Activated CD4-positive, alpha-beta T cell treated with anti-CD3 and anti-CD28 coated beads, Interleukin-2, amount 10 ng/mL, durations not matched to agents 7 days and 5 days (primary cell): ENCODE measurements at places on chromosomes 3 and 15. TPM values are rescaled to one million over a fixed set of nuclear protein-coding genes. Genes with fewer than 3 reads are reported as not detected.

DNA sequence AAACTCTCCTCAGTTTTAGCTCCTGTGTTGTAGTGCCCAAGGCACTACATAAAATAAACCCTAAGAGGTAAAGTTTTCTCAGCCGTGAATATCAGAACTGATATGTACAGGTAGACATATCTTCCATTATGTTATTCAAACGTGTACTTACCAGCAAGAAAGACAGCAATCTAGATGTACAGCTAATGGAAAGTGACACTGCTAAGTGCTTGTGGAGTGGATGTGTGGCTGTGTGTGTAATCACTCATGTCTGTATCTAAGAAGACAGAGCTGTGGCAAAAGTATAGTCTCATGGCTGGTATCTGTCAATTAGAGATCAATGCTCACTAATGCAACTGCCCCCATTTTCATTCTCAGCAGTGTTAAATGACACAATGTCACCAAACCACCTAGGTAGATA, 101.3 kb downstream of the FMN1 start:
- DNase-seq, result no peak

- no peak for DNase-seq
These were observed 16.7 kb upstream of the EIF1B start for GRCh38 chr3:40292637-40293349.

DNA sequence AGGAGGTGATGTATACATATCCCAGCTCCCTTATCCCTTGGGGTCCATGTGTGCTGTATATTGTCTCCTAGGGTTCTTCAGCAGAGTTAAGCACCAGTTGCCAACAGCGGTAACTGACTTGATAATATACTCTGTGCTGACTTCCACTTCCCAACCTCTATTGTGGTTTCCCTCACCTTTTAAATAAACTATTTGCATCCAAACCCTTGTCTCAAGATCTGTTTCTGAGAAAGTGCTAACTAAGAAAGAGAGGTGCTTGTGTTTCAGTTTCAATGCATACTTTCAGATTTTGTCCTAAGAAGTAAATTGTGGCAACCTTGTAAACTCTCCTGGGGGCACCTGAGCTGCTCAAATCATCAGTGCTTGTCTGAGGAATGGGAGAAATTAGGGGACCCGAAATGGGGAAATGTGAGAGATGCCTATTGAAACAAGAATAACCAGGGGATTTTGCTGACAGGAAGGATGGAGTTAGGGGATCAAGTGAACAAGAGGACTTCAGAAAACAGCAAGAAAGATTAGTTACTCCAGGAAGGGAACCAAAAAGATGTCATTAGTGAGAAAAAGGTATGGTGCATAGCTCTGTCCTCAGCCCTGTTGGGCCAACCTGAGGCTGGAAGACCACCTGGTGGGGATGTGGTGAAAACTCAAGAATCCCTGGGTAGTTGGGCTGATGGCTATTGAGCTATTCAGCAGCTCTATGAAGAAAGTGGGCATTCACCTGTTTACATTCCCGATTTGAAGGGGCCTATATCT, 50.9 kb upstream of the MRPL3 start:
- DNase-seq, result no peak

- no peak for DNase-seq
These were observed 88.2 kb downstream of the AP4E1 start for GRCh38 chr15:50996641-50997040.

DNA sequence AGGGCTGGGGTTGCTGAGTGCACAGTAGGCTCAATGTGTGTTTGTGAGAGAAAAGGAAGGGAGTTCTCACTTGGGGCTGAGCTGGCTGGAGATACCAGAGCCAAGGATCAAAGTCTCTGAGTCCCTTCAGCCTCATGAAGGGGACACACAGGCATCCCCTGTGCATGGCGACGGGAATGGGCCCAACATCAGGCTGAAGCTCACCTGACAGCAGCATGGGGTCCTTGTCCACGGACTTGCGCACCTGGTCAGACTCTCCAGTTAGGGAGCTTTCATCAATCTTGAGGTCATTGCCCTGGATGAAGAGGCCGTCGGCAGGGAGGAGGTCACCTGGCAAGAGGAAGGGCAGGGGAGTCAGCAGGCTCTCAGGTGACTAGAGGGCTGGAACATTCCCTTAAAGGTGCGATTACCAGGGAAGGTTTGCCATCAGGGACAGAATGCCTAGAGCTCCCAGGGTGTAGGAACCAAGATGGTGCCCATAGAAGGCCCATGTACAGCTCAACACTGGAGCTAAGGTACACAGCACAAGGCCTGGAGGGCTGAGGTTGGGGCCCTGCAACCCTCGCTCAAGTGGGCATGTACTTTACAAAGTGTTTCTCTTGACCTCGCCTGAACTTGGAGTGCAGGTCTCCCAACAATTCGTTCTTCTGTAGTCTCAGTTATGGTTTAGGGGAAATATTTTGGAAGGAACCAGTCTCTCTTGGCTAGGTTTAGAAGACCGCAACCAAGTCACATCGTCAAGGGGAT, 80.0 kb upstream of the SEC13 start:
- DNase-seq, result no peak

DNA sequence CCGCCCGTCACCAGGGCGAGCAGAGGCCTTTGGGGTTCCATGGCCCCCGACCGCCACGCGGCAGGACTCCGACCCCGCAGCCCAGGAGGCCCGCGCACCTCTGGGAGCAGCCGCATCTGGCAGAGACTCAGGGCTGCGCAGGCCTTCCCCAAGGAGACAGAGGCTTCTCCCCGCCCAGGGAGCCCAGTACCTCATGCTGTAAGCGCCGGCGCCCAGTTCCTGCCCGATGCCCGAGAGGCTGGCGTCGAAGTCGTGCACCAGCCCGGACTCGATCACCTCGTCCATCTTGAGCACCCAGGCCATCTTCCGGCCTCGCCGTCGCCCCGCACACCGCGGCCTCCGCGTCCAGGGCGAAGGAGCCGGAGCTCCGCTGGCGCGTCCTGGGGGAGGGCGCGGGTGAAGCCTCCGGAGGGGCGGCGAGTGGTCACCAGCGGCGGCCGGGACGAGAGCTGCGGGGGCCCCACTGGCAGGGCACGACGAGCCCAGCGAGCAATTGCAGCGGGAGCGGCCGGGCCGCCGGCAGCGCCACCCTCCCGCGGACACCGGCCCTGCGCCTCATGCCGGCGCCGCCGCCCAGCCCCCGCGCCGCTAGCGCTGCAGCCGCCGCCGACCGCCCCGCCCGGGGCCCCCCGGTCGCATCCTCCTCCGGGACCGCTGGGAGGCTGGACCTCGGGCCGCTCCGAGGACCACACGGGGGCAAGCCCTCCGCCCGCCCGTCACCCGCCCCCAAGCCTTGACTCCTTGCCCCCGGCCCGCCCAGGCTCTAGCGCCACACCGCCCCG, 468 bp downstream of the UBP1 start:
- DNase-seq, result peak; percentile 54

DNA sequence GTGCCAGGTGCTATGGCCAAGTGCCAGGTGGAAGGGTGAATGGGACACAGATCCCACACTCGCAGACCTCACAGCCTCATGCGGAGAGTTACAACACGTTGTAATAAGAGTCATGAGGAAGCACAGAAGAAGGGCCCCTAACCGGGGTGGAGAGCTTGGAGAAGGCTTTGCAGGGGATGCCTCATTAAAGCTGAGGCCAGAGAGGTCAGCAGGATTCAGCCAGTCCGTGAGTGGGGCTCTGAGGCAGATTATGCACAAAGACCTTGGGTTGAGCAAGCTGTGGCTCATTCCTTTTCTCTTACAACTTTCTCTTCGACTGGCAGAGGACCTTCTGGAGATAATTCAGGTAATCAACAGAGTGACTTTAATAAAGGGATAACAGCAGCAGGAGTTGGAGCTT, 65.3 kb upstream of the SNRK start:
- DNase-seq, result no peak

DNA sequence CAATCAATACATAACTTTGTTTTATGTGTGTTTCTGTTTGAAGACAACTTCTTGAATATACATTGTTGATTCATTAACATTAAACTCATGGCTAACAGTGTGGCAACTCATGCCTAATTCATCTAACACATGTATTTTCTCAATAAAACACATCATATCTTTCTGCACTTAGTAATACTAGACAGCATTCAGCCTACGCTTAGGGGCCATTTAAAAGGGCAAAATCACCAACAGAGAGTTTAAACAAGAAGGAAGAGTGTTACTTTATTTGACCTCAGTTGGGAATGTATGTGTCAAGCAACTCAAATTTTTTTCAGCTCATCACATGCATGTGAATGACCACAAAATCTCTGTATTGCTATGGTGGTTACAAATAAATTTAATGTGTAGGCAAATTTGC, 128.8 kb upstream of the AADACL2 start:
- DNase-seq, result no peak

GRCh38 chr3:3177861-3178497, 1.5 kb downstream of the CRBN start:
- DNase-seq, result no peak

GRCh38 chr3:156135921-156136638, 15.7 kb downstream of the KCNAB1 start:
- DNase-seq, result peak; percentile 27

DNA sequence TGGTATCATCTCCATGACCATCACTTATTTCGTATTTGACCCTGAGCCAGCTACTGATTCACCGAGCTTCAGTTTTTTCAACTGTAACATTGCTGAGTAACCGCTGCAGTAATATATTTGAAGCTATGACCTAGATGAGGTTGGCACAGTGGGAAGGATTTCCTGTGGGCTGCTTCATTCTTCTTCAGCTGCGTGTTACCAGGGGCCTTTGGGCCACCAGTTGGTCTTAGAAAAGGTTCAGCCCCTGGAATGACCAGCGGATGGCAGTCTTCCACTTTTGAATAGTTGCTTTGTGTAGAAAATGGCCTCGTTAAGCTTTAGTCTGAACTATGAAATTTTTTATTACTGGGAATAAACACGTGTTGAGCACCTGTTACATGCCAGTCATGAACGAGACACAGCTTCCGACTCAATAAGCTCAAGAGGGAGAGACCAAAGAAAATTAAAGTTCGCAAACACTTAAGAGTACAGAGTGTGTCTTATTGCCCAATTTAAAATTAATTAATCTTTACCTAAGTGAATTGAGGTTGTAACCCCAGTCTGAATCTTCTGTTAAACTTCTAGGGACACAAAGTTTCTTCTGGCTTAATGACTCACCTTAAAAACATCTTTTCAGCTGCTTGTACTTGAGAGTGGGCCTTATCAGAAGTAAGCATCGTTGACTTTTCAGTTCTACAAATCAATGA, 57.6 kb upstream of the NR2E3 start:
- no peak for DNase-seq

DNA sequence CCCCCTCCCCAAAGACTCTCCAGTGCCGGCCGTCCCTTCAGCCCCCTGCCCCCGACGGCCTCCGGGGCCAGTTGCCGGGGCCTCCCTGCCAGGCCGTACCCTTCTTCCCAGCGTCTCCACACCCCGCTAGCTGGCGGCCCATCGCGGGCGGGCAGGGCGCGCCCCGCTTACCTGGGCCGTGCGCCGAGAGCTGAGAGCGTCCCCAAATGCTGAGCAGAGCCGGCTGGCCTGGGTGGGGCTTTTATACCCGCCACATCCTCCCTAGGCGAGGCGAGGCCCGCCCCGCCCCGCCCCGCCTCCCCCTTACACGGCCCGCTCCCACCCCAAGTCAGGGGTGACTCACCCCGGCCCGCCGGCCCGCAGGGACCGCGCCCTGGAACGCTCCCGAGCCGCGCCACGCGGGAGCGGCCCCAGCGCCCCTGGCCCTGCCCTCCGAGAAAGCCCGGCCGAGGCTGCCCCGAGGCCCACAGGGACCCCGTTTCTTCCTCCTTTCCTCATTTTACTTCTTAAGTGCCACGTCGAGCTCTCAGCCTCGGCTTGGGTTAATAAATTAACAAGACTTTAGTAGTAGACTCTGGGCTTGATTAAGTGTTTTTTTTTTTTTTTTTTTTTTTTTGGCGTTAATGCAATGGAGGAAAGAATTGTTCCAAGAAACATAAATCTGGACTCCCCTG, at the start of gene ANXA2:
TSS of gene ANXA2 (minus strand) at position 215 of the 674 bp plus-strand sequence. CDS start 11,911 bp downstream, outside the sequence.
- peak; percentile 88 for DNase-seq

DNA sequence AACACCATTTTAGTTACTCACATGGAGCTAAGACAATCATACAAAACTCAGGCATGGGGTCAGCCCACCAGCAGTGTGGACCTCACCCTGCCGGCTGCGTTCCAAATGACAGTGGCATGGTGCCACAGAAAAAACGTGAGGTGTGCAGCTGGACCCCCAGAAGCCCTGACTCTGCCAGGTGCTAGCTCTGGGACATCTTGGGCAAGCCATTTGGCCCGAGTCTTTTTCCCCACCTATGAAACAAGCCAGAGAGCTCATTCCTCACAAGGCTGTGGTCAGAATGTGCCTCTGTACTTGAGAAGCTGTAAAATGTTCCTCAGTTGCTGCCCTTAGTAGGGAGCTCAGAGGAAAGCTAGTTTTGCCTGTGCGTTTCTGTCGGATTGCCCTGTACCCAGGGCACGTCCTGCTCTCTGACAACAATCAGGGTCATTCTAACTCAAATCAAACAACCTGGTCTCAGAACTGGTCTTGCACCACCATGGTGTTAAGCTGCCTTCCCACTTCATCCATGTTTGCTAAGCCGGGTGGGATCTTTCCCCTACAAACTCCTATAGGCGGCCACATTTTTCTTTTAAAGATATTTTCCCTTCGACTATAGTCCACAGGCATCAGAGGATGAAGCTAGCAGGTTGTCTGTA, 44.9 kb downstream of the LIPC start:
- DNase-seq, result no peak

GRCh38 chr3:105369500-105370371, 3.0 kb downstream of the ALCAM start:
- peak; percentile 40 for DNase-seq

DNA sequence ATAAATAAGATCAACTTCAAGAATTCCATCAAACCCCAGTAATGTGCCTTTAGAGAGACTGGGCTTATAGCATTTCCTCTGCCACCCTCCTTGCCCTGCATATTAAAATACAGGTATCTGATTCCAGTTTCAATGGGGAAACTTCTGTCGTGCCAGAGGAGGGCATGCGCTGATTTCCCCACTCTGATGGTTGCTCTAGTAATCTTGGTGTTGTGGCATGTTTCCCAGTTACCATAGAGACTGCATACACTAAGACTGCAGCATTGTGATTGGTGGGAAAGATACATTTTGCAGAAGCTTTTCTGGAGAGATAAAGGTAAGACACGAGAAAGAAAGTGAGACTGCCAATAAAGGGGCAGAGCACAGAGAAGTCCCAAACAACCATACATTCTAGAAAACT, 225.6 kb downstream of the TIGIT start:
- no peak for DNase-seq

GRCh38 chr3:47103619-47104018, 60.3 kb downstream of the SETD2 start:
- DNase-seq, result no peak

- no peak for DNase-seq
These were observed 264.8 kb downstream of the SLCO3A1 start for GRCh38 chr15:92118162-92118935.

- no peak for DNase-seq
These were observed 90.7 kb upstream of the FNDC3B start for GRCh38 chr3:171948674-171949073.

GRCh38 chr3:155917781-155918180, 47.3 kb downstream of the GMPS start:
- DNase-seq, result no peak

PRKCI gene
- 24.5 TPM for total RNA-seq

UQCC5 gene
- total RNA-seq, result 11.7 TPM

CSTA gene
- not detected for total RNA-seq

LYZL4 gene
- total RNA-seq, result not detected

COMMD2 gene
- 30.9 TPM for total RNA-seq

PFN2 gene
- 0.27 TPM for total RNA-seq

ESYT3 gene
- 0.74 TPM for total RNA-seq
